ENCODE measurements at places on chromosomes 5 and 9.
A peak's percentile ranks its signal among the peaks of the same experiment; 100 is the strongest.

DNA sequence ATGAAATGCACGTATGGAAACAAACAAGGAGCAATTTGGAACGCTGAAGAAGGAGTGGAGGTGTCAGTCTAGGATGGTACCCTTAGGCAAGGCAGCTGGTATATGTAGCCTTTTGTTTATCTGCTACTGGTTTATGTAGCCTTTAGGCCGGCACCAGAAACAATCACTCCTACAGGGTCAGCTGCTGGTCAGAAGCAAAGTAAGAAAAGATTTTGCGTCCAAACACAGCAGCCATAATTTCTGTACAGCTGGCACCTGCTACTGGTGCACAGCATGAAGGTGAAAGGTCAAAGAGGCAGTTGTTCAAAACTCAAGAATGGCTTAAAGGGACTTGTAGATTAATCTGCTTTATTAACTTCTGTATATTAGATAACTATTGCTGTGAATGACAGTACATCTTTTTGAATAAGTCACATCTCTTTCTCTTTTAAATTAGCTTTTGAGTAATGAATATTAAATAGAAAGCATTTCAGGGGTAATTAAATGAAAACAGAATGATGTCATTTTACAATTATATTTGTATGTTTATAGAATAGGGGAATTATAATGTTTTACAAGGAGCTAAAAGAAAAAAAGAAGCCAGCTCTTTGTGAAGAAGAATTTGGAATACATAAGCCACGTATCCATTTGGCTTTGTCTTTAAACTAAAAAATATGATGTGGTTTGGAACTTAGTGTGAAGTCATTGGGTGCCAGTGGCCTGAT, 33.1 kb upstream of the TLX3 start:
- DNase-seq = no peak

DNA sequence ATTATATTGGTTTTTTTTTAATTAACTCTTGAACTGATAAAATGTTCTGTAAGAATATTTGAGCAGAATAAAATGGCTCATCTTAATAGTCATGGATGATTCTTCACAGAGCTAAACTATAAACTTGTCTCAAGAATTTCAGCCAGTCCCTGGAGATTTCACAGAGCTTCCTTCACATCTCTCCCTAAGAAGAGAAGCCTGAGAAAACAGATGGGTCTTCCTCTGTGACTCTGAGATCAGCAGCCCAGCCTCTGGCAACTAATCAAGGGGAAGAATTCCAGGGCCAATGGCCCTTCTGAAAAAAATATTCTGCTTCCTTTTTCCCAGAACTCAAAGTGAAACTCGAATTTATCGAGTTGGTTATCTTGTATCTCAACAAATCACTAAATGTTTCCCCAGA, 122.2 kb upstream of the ITGA1 start:
- no peak for DNase-seq

DNA sequence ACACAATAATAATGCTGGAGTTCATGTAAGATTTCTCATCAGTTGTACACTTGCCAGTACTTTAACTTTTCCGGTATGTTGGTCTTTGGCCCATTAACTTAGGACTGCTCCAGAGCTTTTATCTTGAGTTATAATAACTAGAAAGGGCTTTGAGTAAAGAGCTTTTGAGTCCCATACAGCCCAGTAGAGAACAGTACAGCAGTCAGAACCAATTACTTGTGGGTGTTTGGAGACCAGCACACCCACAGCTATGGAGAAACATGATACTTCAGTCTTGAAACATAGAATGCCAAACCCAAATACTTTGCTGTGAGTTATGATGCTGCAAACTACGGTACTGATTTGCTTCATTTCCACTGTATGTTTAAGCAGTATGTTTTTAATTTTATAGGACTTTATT, 374.3 kb downstream of the CCDC171 start:
- no peak for DNase-seq

- DNase-seq = no peak
Observed at GRCh38 chr5:173454361-173454735, 126.1 kb upstream of the STC2 start.

- DNase-seq = peak; percentile 12
Observed at GRCh38 chr5:111699976-111700375, 57.0 kb downstream of the NREP start.

GRCh38 chr9:77015327-77016048, 4.0 kb upstream of the FOXB2 start:
- no peak for DNase-seq

GRCh38 chr5:20605732-20606525, 617.9 kb upstream of the CDH18 start:
- DNase-seq = no peak

DNA sequence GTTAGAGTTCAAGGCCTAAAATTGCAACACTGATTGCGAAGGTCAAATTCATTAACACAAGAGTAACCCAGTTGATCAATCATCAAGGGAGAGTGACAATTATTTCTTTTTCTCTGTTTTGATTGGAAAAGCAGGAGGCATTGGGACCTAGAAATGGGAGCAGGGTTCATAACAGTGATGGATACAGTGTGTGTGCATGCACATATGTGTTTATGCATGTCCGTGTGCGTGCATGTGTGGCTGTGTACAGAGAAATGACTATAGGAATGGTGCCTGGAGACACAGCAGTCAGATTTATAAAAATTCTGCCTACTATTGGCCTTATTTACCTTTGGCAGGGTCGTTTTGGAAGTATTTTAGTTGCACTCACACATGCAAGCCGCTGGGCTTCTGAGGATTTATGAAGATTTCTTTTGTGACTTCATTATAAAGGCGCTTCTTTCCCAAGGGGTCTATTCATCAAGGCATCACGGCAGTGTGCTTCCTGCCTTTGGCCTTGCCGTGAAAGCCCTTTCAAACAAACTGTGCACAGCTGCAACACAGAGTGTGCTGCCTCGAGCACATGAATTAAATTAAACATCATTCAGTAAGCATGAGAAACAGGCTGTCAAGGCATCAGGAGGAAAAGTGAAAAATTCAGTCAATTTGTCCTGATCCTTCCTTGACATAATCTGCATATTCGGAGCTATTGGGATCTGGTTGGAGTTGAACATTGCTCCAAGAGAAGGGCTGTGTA, 122.8 kb upstream of the PUM3 start:
- DNase-seq = no peak

GRCh38 chr5:113448252-113448651, 13.5 kb upstream of the TSSK1B start:
- no peak for DNase-seq

DNA sequence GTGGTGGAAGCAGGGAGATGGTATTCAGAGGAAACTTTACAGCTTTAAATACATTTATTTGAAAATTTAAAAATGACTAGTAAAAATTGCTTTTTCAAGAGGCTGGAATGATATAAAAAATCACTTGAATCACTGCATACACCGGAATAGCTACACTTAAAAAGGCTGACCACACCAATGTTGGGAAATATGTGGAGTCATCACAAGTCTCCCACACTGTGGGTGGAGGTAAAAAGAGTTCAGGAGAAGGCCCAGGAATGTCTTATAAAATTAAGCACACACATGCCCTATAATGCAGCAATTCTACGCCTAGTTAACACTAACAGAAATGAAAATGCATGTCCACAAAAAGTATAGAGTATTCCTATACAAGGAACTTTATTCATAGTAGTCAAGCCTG, 198.1 kb downstream of the ROR2 start:
- no peak for DNase-seq

- DNase-seq = no peak
Observed at GRCh38 chr9:87267251-87268070, 230.2 kb upstream of the DAPK1 start.

DNA sequence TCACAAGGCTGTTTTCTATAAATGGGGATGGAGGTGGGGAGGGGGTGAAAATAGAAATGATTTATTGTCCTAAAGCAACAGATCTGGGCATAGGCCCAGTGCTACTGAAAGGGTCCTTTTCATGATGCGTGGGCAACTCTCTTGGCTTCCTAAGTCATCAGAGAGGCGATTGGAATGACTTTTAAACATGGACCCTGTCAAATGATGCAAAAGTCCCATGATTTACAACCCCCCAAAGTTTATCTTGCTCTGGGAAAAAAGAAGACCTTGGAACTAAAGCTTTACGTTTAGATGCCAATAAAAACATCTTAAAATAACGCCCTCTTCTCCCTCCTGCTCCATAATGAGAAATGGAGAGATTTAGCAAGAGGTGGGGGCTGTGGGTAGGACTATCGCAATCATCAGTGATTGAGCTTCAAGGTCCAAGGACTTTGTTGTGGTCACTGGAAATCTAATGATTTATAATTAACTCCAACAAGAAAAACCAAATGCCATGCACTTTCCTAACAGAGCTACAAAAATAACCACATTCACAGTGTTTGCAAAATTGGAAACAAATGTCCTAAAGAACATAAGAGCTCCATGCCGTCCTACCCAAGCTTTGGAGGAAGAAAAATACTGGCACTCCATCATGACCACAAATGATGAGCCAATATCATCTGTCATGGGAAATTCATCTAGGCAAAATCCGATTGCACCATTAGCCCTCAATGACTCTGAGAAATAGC, 167.5 kb upstream of the CLINT1 start:
- no peak for DNase-seq

DNA sequence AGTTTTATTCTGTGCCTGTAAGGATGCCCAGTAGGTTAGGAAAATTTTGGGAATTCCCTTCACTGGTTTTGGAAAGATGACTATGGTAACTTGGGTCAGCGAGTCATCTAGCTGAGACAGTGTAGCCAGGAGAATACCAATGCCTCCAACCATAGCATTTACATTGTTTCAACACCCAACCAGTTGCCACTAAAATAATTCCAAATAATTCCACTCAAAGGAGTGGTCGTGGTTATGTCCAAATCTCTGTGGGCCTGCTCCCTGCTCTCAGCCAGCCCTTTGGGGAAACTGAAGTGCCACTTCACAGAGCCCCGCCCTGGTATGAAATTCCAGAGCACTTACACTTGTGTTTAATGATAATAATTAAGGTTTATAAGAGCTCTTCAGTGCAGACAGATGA, 310.5 kb downstream of the PLK2 start:
- no peak for DNase-seq

DNA sequence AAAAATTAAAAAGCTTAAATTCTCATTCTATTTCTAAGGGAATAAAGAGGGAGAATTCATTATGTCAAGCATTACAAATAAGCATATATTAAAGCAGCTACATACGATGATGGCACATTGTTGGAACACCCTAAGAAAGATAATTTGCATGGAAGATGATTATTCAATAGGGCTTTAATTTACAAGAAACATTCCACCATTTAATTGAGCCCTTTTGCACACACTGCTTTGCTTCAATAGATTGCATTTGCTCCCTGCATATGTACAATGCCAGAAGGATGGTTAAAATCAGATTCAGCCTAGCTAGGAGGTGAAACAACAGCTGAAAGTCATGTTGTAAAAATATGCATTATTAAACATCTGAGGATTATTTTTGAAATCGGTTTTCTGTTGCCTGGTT, 21.8 kb downstream of the KIAA1958 start:
- DNase-seq = no peak

DNA sequence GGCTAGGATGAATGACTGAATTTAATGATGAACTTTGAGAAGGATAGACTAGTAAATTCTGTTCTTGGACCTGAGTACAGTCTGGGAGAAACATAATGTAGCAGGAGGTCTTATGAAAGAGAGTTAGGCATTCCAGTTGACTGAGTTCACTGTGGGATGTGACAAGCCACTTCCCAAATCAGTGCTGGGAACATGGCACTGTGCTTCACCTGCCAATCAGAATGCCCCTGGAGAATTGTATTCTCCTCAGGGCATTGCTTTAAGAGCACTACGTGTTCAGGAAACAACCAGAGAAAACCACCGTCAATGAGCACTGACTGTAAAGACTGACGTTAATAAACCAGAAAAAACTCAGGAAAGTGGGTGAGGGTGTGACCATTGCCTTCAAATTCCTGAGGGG, 1.2 kb downstream of the CCDC107 start:
- DNase-seq = no peak

- DNase-seq = peak; percentile 35
Observed at GRCh38 chr5:6632324-6632887, 438 bp downstream of the NSUN2 start.

- no peak for DNase-seq
Observed at GRCh38 chr5:115599502-115599901, 2.8 kb downstream of the TICAM2 start.

DNA sequence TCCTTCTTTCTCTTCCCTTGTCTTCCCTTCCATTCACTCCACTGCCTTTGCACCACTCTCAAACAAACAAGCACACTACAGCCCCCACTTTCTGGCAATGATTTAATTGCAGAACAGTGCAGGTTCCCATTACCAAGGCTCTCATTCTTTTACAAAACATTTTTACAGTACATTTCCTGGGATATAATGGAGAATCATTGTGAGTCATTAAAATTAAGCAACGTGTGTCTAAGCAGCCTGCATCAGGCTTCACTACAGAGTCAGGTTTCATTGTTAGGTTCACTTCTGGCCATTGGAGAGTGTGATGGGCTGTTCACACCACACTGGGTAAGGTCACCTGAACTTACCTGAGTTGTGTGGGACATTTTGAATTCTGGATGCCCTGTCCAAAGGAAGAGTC, 303.5 kb downstream of the TRIM32 start:
- no peak for DNase-seq

DNA sequence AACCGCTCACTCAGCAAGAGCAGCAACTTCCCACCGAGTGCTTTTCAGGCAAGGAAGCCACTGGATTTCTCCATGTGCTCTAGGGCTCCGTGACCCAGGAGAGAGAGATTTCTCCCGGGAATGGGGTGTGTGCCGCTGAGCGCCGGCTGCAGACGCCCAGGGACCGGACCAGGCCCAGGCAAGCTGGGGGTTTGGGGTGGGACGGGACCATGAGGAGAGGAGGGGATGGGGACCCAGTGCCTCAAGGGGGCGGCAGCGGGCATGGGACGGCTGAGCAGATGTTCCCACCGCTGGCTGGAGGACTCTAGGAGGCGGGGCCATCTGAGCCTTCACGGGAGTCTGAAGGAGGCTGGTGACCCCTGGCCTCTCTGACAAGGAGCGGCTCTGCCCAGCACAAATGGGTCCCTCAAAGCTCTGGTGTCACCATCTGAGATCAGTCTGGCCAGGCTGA, 8.5 kb downstream of the LCN9 start:
- no peak for DNase-seq

GRCh38 chr9:123940721-123941523, 11.0 kb upstream of the DENND1A start:
- DNase-seq = no peak

DNA sequence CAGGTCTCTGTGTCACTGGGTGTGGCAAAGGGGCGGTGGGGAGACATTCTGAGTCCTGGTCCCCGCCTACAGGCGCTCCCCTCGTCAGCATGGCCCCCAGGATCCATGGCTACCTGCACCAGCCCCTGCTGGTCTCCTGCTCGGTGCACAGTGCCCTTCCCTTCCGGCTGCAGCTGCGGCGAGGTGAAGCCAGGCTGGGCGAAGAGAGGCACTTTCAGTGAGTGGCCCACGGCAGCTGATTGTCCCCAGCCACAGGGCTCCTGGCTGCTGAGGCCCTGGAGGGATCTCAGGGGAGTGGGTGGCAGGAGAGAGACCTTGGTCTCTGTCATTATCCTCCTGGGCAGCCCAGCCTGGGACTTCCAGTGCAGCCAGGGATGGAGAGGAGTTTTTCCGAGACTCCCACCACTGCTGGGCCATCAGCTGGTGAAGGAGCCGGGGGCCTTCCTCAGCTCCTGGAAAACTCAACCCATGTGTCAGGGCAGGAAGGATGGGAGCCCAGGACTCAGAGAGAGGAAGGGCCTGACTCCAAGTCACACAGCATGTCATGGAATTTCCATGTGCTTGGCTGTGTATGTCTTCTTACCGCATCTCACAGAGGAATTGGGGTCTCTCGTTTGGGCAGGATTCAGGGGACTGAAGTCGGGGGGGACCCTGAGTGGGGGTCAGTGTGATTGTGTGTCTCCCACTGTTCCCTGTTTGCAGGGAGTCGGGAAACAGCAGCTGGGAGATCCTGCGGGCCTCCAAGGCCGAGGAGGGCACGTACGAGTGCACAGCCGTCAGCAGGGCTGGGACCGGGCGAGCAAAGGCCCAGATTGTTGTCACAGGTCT, 37.4 kb downstream of the HMCN2 start:
- DNase-seq = no peak

Data from NCI-H510A treated with DMSO at 0.1 percent for 48 hours (cell line).